T-helper 1 cell (primary cell): ENCODE measurements at places on chromosomes 16 and 17.
A peak's percentile ranks its signal among the peaks of the same experiment; 100 is the strongest.

DNA sequence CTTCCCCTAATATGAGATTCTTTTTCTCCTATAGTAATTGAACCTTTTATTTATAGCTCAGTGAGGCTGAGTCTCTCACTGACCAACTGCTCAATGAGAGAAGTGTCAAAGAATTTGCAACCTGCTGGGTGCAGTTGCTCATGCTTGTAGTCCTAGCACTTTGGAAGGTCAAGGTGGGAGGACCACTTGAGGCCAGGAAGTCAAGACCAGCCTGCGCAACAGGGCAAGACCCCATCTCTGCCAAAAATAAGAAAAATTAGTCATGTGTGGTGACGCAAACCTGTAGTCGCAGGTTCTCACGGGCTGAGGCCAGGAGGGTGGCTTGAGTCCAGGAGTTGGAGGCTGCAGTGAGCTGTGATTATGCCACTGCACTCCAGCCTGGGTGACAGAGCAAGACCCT is 30.9 kb upstream of the CRYBA1 start:
- no peak for DNase-seq

DNA sequence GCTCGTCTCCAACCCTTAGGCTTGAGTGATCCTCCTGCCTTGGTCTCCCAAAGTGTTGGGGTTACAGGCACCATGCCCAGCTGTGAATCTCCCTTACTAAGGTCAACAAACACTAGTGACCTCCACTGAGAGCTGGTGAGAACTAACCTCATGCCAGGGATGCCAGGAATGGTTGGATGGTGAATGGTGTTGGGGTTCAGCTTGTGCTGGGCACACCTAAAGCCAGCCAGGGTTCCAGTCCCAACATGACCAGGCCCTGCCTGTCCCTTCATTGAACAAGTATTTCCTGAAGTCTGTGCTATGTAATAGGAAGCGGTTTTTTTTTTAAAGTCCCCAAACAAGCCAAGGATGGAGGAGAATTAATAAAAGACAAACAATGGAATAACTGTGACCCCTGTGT is 56.0 kb upstream of the TOB1 start:
- DNase-seq: no peak

GRCh38 chr17:50603340-50603739 is 31.3 kb upstream of the ABCC3 start:
- DNase-seq: no peak

DNA sequence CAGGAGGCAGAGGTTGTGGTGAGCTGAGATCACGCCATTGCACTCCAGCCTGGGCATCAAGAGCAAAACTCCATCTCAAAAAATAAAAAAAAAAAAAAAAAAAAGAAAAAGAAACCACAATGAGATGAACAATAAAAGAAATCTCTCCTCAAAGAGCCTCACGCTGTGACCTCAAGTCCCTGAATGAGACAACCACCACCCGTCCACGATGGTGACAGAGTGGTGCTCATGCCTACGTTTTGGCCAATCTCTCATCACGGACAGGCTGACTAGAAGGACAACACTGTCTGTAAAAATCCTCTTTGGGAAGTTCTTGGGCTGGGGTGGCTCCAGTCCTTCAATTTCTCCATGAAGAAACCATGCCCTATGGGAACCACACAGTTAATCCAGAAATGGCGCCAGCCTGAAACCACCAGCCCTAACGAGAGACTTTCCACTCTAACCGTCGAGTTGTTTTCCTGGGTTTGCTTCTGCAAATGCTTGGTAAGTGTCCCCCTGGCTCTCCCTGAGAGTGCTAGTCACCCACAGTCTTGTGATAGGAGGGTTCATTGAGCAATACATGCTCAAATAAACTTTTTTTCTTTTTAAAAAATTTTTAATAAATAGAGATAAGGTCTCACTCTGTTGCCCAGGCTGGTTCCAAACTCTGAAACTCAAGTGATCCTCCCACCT is 15.0 kb upstream of the PRSS27 start:
- no peak for DNase-seq

DNA sequence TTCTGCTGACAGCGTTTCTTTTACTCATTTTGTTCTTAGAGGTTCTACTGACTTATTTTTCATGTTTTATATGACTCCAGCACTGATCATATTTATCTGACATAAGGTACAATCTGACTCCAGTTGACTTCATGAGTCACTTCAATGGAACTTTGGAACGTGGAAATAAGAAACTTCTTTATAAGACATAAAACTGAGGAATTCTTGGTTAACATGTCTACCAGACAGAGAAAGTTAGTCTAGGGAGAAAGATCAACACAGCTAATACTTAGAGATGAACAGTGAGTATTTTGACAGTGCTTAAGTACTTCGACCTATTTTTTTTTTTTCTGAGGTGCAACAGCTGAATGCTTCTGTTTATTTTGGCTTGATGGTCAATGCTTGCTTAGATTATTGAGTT is 679.5 kb downstream of the KCNJ2 start:
- DNase-seq: no peak

- no peak for DNase-seq
These were observed 9.5 kb downstream of the SGF29 start for GRCh38 chr16:28563218-28563617.

DNA sequence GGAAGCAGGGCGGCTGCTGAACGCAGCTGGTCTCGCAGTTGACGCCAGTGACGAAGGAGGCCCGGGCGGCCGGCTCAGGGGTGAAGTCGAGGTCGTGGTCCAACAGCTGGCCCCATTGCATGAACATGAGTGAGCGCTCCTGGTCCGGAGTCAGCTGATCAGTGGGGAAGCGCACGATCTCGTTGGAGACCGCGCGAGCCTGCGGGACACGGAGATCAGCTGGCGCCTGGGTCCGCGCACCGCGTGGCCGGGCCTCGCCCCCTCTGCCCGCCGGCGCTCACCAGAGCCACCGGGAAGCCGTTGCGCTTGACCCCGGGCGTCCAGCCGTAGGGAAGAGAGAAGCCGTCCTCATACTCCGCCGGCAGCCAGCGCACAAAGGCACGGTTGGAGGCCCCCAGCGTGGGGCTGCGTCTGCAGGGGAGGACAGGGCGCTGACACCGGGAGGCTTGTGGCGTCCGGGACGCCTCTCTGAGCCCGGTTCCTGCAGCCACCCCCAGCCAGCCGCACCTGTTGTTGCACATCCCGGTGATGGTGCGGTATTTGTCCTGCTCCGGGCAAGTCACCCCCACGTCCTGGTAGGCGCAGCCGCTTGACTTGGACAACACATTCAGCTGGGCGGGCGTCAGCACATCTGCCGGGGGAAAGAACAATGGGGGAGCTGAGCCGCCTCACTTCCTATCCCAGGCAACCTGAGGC is 1.6 kb downstream of the MPO start:
- DNase-seq: no peak

- no peak for DNase-seq
These were observed 85.6 kb downstream of the OMG start for GRCh38 chr17:31211352-31212012.

- no peak for DNase-seq
These were observed 996 bp downstream of the TNFSF13 start for GRCh38 chr17:7559320-7560171.

- no peak for DNase-seq
These were observed 22.9 kb downstream of the ADAM11 start for GRCh38 chr17:44781551-44782325.

GRCh38 chr17:79861413-79862216 is 22.4 kb upstream of the CBX4 start:
- DNase-seq: no peak

DNA sequence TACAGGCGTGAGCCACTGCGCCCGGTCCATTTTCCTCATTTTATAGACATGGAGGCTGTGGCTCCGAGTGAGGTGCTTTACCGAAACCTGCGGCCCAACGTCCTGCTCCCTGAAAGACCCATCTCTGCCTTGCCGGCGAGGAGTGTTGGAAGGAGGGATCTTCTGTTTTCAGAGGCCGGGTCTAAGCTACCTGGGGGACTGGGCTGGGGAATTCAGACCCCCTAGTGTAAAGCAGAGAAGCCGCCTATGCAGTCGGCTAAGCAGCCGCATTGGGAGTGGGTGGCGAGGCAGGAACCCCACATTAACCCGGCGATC is 16.3 kb downstream of the MEOX1 start:
- no peak for DNase-seq

GRCh38 chr17:3798273-3799180 is 2.5 kb downstream of the ITGAE start:
- no peak for DNase-seq

- DNase-seq: no peak
These were observed 2.1 kb upstream of the BAIAP2 start for GRCh38 chr17:81032641-81033480.

- no peak for DNase-seq
These were observed 99.5 kb upstream of the AXIN2 start for GRCh38 chr17:65660947-65661346.

- no peak for DNase-seq
These were observed 701 bp upstream of the MRC2 start for GRCh38 chr17:62626719-62627218.

DNA sequence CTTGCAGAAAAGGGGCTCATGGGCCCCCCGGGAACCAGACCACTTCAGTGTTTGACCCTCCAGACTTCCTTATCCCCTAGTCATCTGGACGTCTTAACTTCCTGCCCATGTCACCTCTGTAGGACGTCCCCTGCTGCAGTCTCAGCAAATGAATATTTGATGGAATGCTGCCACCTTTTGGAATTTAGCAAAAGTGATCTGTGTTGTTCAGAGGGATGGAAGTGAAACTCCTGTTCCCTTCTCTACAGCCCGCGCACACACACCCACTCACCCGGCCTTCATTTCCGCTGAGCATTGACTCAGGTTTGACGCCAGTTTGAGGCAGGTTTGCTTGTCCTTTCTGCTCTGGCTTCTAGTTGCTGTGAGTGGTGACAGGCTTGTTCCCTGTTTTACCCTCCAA is 507.2 kb upstream of the EEF2KMT start:
- no peak for DNase-seq

DNA sequence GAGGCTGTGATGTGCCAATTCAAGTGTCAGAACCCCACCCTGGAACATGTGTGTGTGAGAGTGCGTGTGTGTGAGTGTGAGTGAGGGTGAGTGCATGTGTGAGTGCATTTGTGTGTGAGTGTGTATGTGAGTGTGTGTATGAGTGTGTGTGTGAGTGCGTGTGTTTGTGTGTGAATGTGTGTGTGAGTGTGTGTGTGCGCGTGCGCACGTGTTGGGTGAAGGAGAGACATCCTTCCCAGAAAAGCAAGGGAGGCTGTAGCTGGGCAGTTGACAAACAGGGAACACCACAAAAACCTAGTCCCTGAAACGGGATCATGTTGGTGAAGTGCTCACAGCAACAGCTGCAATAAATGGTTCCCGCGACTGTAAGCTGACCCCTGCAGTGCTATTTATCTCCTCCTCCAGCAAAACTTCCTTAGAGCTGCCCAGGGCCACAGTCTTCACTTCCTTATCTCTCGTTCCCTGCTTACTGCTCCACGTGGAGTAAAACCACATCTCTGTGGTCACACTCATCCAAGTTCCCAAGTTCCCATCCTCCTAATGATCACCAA is 40.1 kb upstream of the RPL38 start:
- no peak for DNase-seq

- DNase-seq: peak; percentile 44
These were observed 15.9 kb upstream of the ANKRD40CL start for GRCh38 chr17:50783193-50783660.

DNA sequence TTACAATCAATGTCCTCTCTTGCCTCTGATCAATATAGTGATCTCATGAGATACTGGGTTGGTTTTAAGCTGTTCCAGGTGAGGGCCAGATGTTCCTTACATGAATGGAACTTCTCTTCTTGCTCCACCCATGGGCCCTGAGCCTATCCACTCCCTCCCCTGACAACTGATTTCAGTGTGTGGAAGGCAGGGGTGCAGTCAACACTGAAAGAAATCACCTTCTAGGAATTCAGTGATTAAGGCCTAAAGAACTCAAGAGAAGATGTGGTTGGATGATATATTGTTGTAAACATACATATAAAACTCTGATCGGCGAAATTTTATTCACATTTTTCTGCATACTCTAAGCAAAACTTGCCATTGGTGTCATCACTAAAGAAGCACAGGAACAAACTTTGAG is 6.7 kb upstream of the GOSR2 start:
- DNase-seq: no peak

DNA sequence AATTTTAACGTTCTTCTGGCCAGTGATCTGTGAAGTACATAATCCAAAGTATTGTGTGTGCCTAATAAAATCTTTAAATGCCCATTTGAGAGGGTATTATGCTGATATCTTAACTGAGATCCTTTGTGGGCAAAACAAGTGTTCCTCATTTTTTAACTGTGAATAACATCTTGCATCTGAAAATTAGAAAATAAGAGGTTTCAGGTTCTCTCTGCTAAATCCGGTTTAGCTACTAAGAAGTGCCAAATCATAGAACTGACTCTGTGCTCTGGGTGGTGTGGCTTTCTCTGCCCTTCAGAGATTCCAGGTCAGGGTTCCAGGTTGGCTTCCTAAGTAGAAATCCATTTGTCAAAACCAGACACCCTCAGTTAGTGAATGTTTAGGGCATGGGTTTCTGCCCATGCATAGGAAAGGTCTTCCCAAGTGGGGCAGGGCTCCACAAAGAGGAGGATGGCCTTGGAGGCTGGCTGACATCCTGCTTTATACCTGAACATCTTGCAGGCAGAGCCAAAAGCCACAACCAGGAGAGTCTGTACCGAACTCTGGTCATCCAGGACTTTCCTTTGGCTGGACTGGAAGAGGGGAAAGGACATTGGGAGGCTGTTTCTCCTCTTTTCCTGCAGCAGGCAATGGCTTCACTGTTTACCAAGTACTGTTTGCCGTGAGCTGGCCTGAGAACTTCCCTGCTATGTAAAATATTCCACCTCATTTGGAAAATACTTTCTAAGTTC is 8.5 kb downstream of the ALDH3A2 start:
- DNase-seq: no peak

DNA sequence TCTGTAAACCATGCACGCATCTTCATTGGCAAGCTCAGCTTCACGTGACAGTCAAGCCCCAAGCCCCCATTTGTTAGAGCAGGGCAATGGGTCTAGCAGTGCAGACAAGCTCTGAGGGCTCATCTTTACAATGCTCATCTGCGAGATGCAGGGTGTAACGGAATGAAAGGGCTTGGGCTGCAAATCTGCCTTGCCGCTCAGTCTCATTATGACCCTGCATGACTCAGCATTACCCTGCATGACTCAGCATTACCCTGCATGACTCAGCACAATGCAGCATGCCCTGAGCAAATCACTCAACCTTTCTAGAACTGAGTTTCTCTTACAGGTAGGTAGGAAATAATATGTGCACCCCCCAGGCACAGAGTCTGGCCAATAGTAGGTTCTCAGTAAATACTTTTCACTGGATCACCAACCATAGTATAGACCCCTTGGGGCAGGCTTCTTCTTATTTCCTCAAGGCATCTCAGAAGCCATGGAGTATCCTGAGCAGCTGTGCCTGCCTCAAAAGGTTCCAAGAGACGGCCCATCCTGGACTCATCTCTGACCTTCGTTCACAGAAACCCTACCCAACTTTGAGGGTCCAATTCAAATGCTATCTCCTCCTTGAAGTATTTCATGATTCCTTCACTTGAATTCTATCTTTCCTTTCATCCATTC is 391.3 kb upstream of the CDH5 start:
- DNase-seq: no peak

GRCh38 chr16:8660841-8661301 is 13.5 kb upstream of the ABAT start:
- peak; percentile 39 for DNase-seq

- DNase-seq: no peak
These were observed 88.5 kb upstream of the IRX3 start for GRCh38 chr16:54375071-54375470.

GRCh38 chr17:63356337-63356757 is 89.8 kb downstream of the CYB561 start:
- DNase-seq: no peak
